ENCODE measurements at places on chromosomes 4 and X.

DNA sequence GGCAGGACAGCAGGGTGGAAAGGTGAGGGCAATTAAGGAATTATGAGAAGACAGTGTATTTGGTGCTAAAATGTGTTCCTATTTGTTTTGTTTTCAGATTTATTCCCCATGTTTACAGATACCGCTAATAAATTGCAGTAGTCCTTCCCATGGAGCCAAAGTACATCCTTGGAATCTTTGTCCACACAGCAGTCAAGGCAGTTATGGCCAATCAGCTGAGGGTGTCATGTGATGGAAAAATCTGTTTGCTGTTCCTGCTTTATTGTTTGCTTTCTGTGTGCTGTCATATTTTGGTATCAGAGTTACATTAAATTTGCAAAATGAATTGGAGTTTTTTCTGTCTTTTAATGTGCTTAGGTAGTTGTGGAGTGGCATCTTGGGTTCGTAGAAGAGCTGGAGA lies 10.5 kb downstream of the TRO start:
- no peak for DNase-seq

- no peak for DNase-seq
Observed at GRCh38 chr4:113831457-113831856, 69.9 kb upstream of the CAMK2D start.

DNA sequence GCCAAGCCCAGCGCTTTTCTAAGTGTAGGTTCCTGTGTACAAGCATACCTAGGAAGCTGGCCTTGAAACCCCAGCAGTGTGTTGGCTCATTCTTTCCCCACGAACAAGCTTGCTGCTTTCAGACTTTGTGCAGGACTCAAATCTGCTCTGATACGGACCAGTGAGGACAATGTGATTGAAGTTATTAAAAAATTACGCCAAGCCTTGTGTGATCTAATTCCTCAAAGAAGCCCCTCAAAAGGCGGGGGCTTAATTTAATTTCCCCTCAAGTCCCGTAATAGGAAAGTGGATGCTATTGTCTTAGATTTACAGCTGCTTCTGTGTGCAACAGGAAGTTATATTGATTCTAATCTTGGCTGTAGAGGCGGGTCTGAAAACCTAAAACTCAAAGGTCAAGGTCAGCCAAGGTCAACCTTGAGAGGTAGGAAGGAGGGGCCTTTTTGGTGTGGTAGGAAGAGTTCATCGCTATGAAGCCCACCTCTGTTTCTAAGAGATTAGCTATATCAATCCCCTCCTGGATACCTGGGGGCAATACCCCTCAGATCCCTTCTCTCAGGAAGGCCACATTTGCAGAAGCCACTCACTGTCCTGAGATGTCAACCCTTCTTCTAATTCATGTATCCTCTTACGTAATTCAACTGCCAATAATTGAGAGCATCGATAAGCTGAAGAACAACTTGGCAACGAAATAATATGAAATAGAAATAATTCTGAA lies 45.1 kb downstream of the TBC1D9 start:
- no peak for DNase-seq

DNA sequence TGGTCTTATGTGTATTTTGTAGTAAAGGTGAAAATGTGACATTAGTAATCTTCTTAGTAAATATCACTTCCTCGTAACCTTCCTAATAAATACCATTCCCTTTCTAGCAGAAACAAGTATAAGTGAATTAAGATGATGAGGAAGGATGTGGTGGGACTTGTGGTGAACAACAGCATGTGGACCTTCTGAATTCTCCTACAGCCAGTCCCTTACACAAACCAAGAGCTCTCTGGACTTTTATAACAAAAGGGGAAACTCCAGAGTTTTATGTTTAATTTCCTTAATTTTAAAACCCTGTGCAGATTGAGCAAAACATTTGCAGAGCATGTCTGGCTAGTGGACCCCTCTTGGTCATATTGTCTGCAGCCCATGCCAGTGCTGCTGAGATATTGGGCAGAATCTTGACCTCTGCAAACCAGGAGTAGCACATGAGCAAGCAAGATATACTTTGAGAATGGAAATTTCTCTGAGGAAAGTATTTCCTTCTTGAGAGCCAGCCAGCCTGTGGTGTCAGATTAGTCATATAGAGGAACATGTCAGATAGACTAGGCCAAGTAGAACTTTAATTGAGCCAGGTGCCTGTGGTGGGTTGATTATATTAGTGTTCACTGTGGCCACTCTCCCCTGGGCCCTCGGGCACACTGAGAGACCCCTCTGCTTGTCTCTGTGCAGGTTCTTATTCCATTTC lies 328.2 kb downstream of the DKK2 start:
- DNase-seq = no peak

DNA sequence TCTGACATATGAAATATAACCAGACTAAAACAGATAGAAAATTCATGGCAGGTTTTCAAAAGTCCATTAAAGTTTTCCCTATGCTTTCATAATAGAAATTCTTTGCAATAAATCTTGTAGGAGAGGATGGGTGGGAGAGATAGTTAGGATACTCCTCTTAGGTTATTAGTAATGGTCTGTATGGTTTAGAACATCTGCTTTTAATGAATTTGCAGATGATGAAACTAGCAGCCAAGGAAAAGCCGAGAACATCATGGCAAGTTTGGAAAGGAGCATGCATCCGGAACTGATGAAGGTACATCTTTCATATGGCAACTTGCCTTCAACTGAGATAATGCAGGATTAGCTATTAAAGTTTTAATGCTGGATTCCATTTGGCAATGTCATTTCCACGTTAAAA lies 70.7 kb downstream of the DOCK11 start:
- no peak for DNase-seq

DNA sequence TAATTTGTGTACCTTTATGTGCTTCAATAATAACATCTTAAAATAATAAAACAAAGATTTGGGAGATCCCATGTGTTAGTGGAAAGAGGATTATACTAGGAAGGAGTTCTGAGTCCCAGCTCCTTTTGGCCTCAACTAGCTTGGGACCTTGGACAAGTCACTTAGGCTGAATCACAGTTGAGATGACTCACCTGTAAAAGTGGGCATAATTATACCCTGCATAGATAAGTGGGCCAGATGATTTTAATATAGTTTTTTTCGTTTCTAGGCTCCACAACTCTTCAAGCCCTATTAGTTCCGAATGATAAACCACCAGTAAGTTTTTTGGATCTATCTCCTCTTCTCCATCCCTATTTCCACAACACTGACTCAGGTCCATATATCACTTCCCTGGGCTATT lies 131.8 kb downstream of the ENOX2 start:
- no peak for DNase-seq

GRCh38 chr4:37389967-37390580 lies 145.5 kb downstream of the NWD2 start:
- DNase-seq = peak; percentile 49

GRCh38 chr4:121373841-121374240 lies 7.0 kb downstream of the QRFPR start:
- DNase-seq = no peak

DNA sequence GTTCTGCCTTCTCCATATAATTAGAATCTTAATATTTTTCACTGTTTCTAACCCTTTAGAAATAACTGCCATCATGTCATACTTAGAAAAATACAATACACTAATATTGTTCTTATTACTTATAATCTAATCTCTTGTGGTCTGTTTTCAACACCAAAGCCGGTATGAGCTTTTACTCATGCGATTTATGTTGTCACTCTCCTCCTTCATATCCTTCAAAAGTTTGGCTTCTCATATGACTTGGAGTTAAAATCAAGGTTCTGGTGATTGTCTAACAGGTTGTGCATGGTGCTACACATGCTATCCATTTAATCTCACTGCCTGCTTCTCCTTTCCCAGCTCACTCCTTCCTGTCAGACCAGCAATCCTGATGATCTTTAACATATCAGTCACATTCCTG lies 1392.9 kb downstream of the ARAP2 start:
- DNase-seq = no peak

DNA sequence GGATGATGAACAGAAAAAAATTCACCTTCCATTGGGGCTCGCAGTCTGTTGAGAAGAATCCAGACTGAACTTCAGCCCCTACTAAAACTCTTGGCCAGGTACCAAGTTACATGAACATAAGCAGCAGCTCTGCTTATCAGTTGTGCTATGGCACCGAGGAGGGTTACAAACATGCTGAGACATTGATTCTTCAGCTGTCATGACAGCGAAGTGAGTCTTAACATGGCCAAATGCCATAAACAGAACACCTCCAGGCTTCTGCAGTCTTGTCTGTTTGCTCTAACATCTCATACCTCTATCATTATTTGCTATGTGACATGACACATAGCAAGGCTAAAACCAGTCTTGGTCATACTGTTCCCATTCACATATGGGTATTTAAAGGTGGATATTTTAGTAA lies 521.5 kb downstream of the GRID2 start:
- DNase-seq = no peak

DNA sequence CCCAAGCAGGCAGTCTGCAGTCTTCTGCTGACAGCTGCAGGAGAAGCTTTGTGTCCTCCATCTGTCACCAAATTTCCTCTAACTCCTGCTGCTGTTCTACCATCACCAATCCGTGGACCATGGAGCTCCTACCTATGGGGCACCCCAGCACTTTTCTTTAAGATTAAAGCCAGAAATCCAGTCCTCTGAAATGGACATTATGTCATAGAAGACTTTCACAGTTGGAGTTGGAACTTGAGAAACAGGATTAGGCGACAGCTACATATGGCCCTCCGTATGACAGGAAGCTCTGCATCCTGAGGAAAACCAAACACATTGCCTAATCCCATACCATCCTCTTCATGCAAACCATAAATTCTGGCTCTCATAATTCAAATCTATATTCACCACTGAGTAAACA lies 470.6 kb upstream of the GALNTL6 start:
- DNase-seq = no peak

GRCh38 chrX:17923546-17923945 lies 62.4 kb upstream of the RAI2 start:
- no peak for DNase-seq

- DNase-seq = no peak
Observed at GRCh38 chr4:52585379-52585778, 73.7 kb downstream of the USP46 start.

- DNase-seq = no peak
Observed at GRCh38 chr4:8081621-8082516, 76.7 kb downstream of the ABLIM2 start.

DNA sequence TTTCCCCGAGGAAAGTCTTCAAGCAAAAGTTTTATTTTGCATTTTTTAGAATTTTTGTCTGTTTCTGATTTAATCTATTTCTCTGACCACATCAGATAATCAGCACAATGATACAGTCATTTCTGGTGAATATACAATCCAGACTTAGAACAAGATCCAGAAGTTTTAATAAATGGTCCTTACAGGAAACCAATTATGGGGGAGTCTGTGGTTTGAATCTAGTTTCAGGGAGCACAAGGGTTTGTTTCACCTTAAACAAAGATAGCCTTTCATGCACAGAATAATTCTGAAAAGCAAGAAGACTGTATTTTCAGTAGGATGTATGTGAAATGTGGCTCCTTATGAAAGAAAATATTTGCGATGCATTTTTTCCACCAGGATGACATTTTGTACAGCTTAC lies 158.5 kb upstream of the ARSJ start:
- no peak for DNase-seq

- no peak for DNase-seq
Observed at GRCh38 chrX:120839491-120839890, 36.2 kb downstream of the CT47B1 start.

DNA sequence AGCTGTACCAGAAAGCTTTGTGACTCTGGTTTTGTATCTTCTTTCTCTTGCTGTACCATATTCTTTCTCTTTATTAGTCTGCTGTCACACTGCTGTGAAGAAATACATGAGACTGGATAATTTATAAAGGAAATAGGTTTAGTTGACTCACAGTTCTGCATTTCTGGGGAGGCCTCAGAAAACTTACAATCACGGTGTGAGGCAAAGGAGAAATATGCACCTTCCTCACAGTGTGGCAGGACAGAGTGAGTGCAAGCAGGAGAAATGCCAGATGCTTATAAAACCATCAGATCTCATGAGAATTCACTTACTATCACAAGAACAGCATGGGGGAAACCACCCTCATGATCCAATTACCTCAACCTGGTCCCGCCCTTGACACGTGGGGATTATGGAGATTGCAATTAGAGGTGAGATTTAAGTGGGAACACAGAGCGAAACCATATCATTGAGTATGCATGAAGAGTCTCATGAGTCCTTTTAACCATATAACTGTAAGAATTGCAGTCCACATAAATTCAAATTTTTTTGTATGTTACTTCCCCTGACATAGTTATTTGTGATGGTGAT lies 67.4 kb upstream of the INPP4B start:
- no peak for DNase-seq

- no peak for DNase-seq
Observed at GRCh38 chrX:48794340-48794910, 7.4 kb upstream of the HDAC6 start.

DNA sequence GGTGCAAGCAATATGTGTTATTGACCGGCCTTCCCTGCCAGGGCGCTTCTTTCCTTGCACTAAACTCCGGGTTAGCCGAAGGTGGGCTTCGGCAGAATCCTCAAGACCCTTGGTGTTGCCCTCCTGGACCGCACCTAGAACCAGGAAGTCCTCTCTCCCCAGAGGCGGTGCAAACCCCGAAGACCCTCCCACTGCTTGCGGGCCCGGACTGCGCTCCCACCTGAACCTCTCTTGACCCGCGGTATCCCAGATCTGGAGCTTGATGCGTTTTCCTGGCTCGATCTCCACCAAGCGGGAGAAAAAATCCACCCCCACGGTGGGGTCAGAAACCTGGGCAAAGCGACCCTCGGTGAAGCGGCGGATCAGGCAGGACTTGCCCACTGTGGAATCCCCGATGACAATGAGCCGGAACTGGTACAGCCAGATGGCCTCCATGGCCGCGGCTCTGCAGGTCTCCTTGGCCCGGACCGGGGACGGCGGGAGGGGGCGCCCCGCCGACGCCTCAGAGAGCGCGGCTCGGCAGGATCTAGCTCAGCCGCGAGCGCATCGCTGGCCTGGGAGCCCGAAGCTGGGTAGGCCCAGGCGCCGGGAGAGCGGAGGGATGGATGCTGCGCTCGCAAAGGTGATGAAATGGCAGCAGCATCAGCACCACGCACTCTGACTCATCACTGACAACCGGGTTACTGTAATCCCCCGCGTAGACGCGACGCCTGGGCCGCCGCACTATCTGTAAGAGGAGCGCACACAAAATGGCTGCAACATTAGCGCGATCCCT lies at the start of gene RAB39B:
Gene RAB39B, minus strand, starts transcription at position 638 of the 775 bp plus-strand sequence. Its CDS starts 203 bp downstream, at position 435.
- peak; percentile 56 for DNase-seq

GRCh38 chrX:49947781-49948180 lies 25.4 kb downstream of the CLCN5 start:
- DNase-seq = no peak

DNA sequence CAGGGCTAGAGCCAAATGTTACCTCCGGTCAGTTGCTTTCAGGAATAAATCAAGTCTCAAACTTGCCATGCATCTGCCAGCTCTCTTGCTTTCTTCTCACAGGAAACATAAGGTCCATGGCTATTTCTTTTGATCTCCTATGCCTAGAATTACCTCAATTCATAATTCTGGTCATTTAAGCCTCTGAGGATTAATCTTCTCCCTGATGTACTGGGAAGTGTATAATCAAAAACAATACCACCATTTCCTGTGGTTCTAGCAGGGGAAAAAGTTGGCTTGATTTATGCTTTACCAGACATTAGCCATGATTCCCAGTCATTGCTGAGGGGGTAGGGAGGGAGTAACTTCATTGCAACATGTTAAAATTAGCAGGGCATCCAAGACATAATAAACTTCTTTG lies 268.7 kb upstream of the EMCN start:
- no peak for DNase-seq

Measured in GM20000 (cell line).